ENCODE measurements at places on chromosomes 5 and 9. TPM values are rescaled to one million over a fixed set of nuclear protein-coding genes. Genes with fewer than 3 reads are reported as not detected.

NEUROG1 gene
- total RNA-seq: not detected

OR1B1 gene
- not detected for total RNA-seq

SLC6A18 gene
- not detected for total RNA-seq

MAP3K1 gene
- 23.7 TPM for total RNA-seq

UAP1L1 gene
- total RNA-seq: 3.6 TPM

GLRA1 gene
- total RNA-seq: not detected

SHC3 gene
- 1.6 TPM for total RNA-seq

POU5F2 gene
- 0.43 TPM for total RNA-seq

PCDHB12 gene
- total RNA-seq: 5.0 TPM

ABO gene
- total RNA-seq: 0.59 TPM

FBXO38 gene
- total RNA-seq: 49.7 TPM

ASTN2 gene
- total RNA-seq: 9.8 TPM

FGF18 gene
- total RNA-seq: 0.57 TPM

ZFP37 gene
- 4.2 TPM for total RNA-seq

STKLD1 gene
- 1.9 TPM for total RNA-seq

PCDHGB3 gene
- 1.1 TPM for total RNA-seq

HAND1 gene
- total RNA-seq: not detected

ENDOG gene
- total RNA-seq: 15.7 TPM

LVRN gene
- total RNA-seq: 0.09 TPM

SYK gene
- total RNA-seq: 1.4 TPM

ENTR1 gene
- total RNA-seq: 92.5 TPM

COL15A1 gene
- 0.07 TPM for total RNA-seq

NKD2 gene
- 11.2 TPM for total RNA-seq

PCDHB7 gene
- 0.72 TPM for total RNA-seq

NR2F1-AS1 gene
- total RNA-seq: 1.7 TPM

SOHLH1 gene
- total RNA-seq: not detected

PKD2L2 gene
- not detected for total RNA-seq

PROB1 gene
- 6.6 TPM for total RNA-seq

PCDHB6 gene
- total RNA-seq: 0.66 TPM

FRMD3 gene
- 0.66 TPM for total RNA-seq

ZNF883 gene
- 13.0 TPM for total RNA-seq

WNT8A gene
- 0.88 TPM for total RNA-seq

C1QTNF2 gene
- total RNA-seq: not detected

KLF4 gene
- total RNA-seq: 1.7 TPM

ANKS6 gene
- 55.2 TPM for total RNA-seq

PCDHA1 gene
- 0.26 TPM for total RNA-seq

CYLC2 gene
- total RNA-seq: not detected

GALT gene
- 49.0 TPM for total RNA-seq

Data from endodermal cell (in vitro differentiated cells).